ENCODE measurements at places on chromosomes 5 and 9.

- DNase-seq: no peak
Observed at GRCh38 chr9:98368366-98369065, 113.1 kb upstream of the TBC1D2 start.

DNA sequence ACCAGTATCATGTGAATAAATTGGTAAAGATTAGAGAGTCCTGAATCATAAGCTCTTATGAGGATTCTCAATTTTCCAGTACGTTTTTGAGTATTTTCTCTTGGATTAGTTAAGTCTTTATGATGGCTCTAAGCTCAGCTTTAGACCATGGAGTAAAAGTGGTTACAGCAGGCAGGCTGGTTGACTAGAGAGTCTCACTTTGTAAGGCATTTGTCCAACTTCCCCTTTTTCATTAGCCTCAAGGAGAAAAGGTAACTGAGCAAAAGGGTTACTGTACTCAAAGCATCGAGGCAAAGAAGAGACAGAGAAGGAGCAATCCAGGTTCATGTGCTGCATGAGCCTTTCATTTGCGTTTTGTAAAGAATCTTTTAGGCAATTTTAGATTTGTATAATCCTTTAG lies 8.5 kb downstream of the NOP16 start:
- no peak for DNase-seq

GRCh38 chr5:23457780-23458179 lies 49.6 kb upstream of the PRDM9 start:
- DNase-seq: no peak

- no peak for DNase-seq
Observed at GRCh38 chr5:141623186-141623585, 4.4 kb upstream of the DIAPH1 start.
